ENCODE measurements at places on chromosomes 16 and 17.

DNA sequence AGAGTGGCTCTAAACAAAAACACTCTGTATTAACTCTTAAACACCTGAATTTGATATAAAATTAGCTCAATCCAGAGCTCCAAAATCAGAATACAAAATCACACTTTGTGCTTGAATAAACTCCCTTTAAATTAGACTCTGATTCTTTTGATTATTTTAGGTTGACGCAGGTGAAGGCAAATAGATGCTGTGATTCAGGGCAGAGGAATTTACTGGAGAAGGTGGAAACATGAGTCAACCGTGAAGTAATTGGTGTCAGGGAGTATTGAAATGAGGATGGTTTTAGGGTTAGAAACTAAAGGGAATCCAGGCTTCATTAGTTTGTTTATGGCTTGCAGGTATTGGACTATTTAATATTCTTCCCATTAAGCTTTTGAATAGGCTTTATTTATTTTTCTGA, 37.1 kb upstream of the TEKT1 start:
- no peak for DNase-seq

- no peak for DNase-seq
These were observed 49.0 kb downstream of the NT5M start for GRCh38 chr17:17351901-17352781.

DNA sequence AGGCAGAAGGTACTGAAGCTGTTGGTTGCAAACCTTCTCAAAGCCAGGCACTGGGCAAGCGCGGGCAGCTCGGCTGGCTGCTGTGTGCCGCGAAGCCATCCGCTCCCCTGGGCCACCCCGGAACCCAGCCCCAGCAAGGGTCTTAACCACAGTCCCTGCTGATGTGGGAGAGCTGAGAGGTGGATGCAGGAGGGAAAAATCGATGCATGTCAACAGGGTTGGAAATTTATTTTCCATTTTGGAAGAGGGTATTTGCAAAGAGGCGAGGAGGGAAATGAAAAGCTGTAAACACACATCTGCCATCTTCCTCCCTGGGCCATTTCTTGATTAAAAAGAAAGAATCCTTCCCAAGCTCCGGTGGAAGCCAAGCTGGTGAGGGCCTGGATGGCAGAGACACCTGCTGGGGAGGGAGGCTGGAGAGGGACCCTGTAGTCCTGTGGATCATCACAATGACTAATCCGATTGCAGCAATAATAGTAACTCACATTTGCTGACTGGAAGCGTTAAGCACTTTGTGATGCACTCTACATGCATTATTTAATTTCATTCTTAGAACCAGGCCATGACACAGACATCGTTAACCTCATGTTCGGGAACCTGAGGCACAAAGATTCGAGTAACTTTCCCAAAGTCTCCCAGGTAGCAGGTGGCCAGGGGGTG, 13.9 kb upstream of the TBX2 start:
- DNase-seq, result no peak

DNA sequence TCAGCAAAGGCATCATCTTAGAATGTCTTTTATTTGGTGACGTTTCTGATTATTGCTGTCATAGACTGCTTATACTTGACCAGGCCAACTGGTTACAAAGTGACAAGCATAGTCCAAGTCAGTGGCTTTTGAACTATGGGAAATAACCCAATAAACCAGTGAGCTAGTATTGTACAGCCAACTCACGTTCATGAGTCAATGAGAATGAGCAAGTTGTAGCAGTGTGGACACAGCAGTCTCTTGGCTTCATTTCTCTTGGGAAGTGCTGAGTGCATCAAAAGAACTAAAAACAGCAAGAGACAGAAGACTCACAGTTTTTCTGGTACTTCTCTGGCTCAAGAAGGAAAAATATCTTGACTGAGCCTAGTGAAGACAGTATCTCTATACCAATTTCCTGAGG, 36.9 kb upstream of the CRISPLD2 start:
- no peak for DNase-seq

DNA sequence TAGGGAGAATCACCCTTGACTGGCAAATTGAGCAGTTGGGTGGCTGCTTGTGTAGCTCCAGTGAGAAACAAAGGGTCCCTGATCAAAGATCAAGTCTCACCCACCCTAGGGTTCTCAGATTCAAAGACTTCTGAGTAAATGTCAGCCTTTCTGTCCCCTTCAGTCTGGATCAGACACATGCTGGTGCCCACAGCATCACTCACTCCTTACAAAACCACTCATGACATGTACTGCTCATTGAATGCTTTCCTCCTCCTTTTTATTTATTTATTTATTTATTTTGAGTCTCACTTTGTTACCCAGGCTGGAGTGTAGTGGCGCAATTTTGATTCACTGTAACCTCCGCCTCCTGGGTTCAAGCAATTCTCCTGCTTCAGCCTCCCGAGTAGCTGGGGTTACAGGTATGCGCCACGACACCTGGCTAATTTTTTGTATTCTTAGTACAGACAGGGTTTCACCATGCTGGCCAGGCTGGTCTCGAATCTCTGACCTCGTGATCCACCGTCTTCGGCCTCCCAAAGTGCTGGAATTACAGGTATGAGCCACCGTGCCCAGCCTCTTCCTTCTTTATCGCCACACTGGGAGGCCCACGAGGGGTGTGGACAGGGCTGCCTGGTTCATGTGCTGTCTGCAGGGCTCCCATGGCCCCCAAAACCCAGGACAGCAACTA, 462.0 kb upstream of the MAF start:
- DNase-seq, result no peak

GRCh38 chr16:53773881-53774280, 69.9 kb downstream of the FTO start:
- no peak for DNase-seq

DNA sequence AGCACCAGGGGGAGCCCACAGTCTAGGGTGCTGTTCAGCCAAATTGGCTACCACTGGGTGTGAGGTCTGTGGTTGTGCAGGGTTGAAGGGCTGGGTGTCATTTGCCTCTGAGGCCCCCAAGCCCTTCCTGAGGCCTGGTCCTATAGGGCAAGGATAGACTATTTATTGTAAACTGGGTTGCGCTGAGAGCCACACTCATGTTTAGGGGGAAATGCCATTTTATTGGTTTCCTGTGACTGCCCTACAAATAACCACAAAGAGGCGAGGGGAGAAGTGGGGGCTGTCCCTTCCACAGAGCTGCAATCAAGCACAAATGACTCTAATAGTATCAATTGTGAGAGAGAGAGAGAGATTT, 3.6 kb upstream of the ZCCHC14 start:
- no peak for DNase-seq

- no peak for DNase-seq
These were observed 303.8 kb upstream of the ASIC2 start for GRCh38 chr17:33596899-33597298.

DNA sequence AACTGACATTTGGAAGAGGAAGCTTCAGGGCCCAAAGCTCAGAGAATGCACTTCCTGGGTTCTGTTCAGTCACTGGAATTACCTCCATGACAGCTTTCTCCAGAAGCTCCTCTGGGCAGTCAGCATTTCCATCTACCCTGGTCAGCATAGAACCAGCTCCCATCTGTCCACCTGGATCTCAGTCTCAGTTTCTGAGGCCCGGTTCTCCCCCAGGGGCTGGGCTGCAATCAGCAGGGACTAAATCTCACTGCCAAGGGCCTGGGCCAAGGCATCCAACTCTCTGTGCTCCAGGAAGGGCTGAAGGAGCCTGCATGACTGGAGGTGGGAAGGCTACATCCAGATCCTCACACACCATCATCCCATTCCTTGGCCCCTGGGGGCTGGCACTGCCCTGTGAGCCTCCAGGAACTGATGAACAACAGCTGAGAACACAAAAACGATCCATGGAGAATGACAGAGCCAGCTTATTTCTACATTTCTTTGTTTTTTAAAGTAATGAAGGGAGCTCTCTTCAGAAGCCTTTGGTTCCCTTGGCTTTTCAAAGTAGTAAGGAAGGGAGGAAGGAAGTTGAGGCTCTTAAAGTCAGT, 66.3 kb upstream of the MRTFB start:
- no peak for DNase-seq

DNA sequence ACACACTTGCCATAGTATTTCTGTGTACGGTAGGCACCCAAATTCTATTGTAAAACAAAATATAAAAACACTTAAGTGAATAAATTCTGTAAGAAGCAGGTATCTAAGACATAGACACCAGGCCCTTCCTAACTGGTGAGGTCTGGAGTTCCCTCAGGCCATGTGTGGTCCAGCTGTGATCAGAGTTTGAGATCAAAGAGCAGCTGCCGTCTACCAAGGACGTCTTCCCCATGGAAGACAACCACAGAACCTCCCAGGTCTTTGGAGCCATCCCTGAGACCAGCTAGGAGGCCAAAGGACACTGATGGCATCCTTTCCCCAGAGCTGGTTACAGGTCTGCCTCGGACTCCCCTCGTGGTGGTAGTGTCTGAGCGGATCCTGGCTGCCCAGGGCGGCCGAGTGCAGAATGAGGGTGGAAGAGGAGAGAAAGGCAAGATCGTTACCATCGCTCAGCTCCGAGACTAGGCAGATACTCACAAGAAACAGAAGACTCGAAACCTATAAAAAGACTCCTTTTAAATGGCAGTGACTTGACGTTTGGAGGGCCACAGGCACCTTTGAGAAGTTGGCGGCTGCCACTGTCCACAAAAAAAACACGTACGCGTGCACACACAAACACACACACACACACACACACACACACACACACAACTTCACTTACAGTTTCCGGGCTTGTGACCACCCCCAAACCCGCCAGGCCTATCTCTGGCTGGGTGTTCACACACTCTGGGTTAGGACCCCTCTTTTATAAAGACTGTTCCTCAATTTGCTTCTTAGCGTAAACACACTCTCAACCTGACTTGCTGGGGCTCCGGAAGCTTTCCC, 7.5 kb downstream of the TIMP2 start:
- DNase-seq, result no peak

DNA sequence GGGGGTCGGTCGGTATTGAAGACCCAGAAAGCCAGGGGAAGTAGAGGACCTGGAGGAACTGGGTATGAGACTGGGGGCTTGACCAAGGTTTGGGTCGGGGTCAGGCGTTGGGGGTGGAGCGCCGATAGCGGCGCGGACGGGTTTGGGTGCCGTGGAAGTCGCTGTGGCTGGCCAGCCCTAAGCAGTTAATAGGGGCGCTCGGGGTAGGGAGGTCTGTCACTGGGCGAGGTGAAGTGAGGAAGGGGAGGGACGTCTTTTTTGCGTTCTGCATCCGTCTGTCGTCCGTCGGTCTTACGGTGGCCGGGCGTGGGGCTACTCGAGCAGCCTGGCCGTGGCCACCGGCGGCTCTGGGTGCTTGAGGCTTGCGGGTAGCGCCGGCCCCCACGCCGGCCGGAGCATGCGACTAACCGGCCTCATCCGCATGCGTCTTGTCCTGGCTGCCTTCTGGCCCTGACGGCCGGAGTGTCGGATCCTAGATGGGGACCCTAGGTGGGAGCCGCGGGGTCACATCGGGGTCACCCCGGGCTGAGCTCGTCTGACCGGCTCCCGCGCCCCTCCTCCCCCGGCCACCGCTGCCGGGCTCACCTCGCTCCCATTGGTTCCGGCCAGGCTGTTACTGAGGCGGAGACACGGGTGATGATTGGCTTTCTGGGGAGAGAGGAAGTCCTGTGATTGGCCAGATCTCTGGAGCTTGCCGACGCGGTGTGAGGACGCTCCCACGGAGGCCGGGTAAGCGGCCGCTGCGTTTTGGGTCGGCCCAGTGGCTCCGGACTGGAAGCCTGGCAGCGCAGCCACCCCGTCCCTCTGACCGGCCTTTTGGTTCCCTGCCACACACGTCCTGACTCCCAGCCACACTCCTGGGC, 10.3 kb upstream of the TMEM88 start:
- DNase-seq, result peak; percentile 71
